ENCODE measurements at places on chromosomes 3 and 15.

DNA sequence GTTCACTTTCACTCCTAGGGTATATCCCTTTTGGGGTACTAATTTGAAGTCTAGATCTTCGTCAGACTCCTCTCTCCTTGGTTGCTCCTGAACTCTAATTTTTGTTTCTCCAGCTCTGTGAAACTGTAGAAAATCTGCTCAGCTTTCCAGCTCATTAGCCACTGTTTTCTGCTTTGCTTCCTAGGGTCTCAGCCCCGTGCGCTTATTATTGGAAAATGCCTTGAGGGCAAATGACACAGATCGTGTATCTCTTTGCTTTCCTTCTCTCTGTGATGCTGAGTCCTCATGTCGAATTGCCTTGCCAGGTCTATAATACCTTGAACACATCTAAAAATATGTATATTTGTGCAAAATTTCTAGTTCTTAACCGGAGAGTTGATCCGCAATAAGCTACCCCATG, 731.1 kb downstream of the EDEM1 start:
- DNase-seq, result no peak

DNA sequence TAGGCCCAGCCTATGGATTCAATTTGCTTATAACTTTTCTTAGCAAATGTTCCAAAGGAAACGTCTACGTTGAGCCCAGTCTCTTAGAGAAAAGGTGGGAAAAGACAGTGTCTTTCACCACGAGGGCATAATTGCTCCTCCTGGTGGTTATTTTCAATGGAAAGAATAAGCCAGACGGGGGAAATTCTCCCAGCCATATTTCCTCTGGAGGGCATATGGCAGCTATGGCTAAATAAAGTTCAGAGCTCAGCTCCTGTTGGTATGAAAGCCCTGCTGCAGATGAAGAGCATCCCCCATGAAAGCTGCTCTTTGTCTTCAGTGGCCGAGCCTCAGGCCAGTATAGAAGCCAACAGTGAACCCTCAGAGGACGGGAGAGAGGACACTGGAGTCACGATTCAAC, 297.9 kb downstream of the RYR3 start:
- DNase-seq, result no peak

GRCh38 chr3:98657457-98657856, 64.0 kb upstream of the CPOX start:
- DNase-seq, result peak; percentile 80

GRCh38 chr3:30007668-30008067, 598.7 kb upstream of the TGFBR2 start:
- no peak for DNase-seq

GRCh38 chr3:38177181-38177580, 11.8 kb downstream of the OXSR1 start:
- DNase-seq, result no peak

- no peak for DNase-seq
Observed at GRCh38 chr15:32134842-32135241, 104.5 kb downstream of the CHRNA7 start.
